ENCODE measurements at places on chromosomes 2 and 18.

GRCh38 chr2:239087046-239087710 is 239.3 kb downstream of the TWIST2 start:
- DNase-seq: no peak

DNA sequence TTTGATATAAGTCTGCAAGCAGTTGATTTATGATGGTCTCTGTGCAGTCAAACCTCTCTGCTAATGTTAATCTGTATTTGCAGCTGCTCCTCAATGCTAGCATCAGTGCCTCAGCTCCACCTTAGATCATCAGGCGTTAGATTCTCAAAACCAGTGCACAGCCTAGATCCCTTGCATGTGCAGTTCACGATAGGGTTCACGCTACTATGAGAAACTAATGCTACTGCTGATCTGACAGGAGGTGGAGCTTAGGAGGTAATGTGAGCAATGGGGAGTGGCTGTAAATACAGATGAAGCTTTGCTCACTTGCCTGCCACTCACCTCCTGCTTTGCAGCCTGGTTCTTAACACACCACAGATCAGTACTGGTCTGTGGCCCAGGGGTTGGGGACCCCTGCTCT is 18.4 kb downstream of the RBKS start:
- DNase-seq: no peak

DNA sequence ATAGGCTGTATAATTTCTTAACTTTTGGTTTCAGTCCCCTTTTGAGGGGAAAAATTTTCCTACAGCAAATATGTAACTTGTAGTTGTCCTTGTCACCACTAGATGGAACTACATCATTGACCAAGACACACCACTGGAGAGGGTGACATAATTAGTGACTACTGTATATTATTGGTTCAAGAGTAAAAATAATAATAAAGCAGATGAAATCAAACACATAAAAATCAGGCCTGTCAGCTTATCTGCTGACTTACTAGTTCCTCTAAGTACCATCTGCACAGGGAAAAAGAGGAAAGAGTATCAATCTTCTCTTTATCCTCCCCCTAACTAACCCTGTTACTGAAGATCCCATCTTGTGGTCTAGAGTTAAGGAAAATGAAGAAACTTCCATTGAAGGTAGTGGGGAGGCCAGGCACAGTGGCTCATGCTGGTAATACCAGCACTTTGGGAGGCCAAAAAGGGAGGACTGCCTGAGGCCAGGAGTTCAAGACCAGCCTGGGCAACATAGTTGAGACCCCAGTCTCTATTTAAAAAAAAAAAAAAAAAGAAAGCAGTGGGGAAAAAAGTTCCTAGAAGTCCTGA is 29.6 kb upstream of the ENOSF1 start:
- peak; percentile 59 for DNase-seq

- DNase-seq: no peak
Observed at GRCh38 chr18:58941426-58942099, 76.9 kb downstream of the ZNF532 start.

DNA sequence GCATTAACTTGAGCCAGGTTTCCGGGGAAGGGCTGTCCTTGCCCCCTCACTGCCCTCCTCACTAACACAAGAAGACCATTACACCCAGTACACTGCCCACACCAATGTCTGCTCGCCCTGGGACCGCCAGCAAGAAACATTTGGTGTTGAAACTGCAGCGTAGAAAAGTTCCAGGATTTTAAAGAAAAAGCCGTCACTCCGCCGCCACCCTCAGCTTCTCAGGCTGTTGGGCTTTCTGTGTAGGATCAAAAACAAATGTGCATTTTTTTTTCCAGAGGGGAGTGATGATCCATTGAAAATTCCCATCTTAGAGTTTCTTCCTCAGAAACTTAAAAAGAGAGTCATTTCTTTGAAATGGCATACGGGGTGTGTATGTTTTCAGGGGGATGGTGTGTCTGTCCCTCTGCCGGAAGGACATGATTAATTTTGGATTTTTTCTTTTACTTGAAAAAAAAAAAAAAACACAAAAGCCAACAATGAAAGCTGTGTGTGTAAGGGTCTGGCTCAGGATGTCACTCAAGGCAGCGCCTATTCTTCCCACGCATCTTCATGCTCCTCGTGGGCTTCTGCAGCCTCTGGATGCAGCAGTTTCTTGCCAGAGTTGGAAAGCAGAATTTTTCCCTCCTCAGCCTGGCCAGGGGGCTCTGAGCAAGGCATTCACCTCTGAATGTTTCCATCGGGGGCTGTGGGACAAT is 184.9 kb downstream of the GLI2 start:
- no peak for DNase-seq

- no peak for DNase-seq
Observed at GRCh38 chr2:47061944-47062678, 93.0 kb downstream of the STPG4 start.

DNA sequence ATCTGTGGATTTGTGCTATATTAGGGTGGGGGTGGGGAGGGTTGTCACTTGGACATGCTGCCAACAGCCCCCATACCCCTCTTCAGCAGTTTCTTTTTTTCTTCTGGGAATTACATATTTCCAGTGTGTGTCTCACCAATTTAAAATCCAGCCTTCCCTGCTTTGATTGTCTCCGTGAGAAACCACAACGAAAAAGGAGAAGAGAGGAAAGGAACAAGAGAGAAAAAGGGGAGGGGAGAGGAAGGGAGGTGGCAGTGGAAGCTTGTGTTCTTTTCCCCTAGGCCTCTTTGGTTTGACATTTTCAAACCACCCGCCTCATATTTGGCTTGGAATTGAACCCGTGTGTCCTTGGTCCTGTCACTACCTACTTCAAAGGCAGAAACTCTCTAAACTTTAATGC is 860 bp downstream of the CTNNA2 start:
- no peak for DNase-seq

- no peak for DNase-seq
Observed at GRCh38 chr2:196328088-196328680, 156.8 kb upstream of the STK17B start.

DNA sequence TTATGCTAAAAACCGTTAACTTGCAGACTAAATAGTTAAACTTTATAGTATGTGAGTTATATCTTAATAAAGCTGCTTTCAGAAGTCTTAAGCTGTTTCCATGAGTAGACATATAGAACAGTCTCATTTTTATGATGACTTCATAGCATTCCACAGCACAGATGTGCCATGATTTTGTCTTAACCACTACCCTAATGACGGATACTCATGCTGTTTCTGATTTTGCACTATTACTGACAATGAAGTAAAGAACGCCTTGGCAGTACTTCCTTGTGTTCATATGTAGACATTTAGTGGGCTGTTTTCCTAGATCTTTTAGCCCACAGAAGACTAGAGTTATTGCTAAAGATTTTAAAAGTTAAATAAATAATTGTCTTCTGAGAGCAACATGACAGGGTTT is 175.6 kb upstream of the RAB6C start:
- no peak for DNase-seq

DNA sequence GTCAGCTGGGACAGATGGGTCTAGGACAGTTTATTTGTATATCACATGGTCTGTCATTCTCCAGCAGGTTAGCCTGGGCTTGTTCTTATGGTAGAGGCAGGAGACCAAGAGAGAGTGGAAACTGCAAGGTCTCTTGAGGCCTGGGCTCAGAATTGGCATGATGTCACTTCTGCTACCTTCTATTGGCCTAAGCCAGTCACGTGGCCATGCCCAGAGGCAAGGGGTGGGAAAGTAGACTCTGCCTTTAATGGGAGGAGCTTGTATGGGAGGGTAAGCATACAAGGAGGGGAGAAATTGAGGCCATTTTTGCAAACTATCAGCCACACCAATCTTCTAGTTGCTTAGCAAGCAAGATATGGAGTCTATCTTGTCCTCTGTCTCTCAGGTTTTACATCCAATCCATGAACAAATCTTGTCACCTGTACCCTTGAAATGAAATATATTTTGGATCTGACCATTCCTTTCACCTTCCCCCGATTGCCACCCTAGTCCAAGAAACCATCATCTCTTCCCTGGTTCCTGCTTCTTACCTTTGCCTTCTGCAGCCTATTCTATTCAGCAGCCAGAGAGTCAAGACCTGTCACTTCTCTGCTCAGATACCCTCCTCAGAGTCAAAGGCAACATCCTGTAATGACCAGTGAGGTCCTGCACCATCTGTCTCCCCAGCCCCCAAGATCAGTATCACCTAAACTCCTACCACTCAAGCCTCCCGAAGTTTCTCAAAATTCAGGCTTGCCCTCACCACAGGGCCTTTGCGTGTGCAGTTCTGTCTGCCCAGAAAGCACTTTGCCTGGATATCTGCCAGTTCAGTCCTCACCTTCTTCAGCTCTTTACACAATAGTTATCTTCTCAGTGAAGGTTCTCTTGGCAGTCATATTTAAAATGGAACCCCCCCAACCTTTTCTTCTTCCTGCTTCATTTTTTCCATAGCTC is 240.0 kb downstream of the LOXHD1 start:
- DNase-seq: no peak

DNA sequence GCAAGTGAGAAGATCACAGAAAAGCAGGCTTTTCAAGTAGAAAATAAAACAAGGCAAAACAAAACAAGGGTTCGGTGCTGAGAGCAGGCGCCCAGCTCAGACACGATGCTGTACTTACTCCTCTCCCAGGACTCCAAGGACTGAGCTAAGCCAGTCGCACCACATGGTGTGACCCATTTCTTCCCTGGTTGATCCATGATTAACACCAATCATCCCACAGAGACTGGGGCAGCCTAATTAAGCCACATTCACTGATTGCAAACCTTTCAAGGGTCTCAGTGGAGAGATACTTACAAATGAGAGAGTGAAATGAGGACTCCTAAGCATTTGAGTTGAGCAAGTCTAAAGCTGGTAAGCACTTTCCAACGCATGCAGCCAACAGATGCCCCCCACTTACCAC is 155.2 kb downstream of the MYO5B start:
- no peak for DNase-seq

- DNase-seq: no peak
Observed at GRCh38 chr18:47992976-47993375, 62.5 kb upstream of the SMAD2 start.

GRCh38 chr2:144832048-144832447 is 312.1 kb upstream of the ZEB2 start:
- DNase-seq: no peak

GRCh38 chr2:120443946-120444345 is 98.0 kb downstream of the INHBB start:
- DNase-seq: no peak

DNA sequence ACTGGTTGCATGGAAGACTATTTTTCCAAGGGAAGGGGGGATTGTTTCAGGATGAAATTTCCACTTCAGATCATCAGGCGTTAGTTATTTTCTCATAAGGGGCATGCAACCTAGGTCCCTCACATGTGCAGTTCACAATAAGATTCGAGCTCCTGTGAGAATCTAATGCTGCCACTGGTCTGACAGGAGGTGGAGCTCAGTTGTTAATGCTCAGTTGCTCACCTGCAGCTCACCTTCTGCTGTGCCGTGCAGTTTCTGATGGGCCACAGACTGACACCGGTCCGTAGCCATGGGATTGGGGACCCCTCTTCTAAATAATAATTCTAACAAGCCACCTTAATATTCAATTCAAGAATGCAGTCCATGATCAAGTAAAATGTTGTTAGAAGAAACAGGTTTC is 34.9 kb downstream of the PLCL1 start:
- no peak for DNase-seq

DNA sequence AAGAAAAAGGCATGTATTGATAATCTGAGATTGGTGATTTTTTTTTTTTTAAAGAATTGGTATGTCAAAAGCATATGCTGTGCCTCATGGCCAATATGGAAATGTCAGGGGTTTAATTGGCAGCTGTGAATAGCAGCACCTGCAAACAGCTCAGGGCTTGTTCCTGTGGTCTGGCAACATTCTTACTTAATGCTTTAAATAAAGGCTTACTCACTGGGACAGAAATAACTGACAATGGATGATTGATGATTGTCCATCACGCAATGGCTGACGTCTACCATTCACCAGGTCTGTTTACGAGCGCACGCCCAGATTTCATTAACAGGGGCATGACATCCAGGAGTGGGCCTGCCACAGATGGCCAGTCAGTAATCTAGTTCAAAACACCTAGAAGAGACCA is 66.7 kb downstream of the ETAA1 start:
- DNase-seq: no peak

GRCh38 chr18:23398401-23398800 is 54.7 kb upstream of the RIOK3 start:
- no peak for DNase-seq

DNA sequence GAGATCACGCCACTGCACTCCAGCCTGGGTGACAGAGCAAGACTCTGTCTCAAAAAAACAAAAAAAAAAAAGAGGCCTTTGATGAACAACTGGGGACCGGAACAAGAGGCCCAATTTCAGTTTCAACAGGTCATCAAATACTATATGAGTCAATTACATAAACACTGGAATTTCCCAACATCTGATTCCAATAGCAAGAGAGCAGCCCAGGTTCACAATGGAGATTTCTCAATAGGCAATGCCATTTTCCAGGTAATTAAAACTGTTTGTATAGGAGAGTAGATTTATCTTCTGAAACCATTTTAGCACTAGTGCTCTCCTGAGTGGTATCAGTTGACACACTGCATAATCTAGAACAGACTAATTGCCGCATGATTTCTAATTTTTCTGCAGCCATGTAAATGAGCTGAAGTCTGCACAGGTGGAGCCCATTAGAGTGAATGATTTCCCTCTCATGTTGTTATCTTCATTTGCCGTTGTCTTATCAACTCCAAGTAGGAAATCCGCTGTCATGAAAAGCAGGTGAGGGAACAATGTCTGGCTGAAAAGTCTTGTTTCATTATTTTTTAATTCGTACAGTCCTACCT is 264.1 kb upstream of the MEIS1 start:
- no peak for DNase-seq

DNA sequence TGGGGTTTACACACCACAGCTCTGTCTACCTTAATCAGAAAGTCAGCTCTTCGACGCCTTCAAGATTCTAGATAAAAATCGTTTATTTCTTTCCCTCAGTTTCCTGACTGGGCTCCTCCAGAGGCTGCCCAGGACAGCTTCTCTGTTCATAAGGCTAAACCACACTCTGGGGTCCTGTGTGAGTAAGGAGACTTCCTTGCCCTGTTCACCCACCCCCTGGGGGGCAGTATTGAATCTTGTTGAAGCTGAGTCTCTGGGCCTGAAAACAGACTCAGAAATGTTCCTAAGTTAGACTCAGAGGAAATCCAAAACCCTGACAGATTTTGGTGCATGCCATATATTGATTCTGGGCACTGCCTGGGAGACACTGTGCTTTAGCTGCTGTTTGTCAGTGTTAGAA is 43.0 kb downstream of the G6PC2 start:
- no peak for DNase-seq

GRCh38 chr2:64952096-64952495 is 37.1 kb upstream of the SLC1A4 start:
- no peak for DNase-seq

GRCh38 chr18:55996717-55997116 is 408.7 kb upstream of the TCF4 start:
- no peak for DNase-seq

- DNase-seq: no peak
Observed at GRCh38 chr2:150296770-150297546, 190.5 kb downstream of the RND3 start.

GRCh38 chr2:127217470-127218325 is 2.4 kb downstream of the CYP27C1 start:
- DNase-seq: no peak

DNA sequence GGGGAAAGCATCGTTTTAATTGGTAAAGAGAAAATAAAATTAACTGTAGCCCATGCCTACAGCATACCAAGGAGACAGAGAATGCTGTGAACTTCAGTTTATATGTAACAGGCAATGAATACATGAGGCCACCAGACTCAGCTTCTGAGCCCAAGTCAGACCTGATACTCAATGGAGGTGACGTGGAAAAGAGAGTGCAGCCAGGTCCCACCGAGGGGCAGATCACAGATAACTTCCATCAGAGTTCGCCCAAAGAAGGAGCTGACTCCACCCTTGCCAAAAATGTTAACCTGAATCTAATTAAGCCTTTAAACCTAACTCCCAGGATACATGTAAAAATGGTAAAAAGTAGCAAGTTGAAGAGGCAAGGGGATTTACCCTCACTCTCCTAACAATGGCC is 52.2 kb upstream of the PROKR1 start:
- DNase-seq: no peak
